ENCODE measurements at places on chromosomes 7 and 10.

DNA sequence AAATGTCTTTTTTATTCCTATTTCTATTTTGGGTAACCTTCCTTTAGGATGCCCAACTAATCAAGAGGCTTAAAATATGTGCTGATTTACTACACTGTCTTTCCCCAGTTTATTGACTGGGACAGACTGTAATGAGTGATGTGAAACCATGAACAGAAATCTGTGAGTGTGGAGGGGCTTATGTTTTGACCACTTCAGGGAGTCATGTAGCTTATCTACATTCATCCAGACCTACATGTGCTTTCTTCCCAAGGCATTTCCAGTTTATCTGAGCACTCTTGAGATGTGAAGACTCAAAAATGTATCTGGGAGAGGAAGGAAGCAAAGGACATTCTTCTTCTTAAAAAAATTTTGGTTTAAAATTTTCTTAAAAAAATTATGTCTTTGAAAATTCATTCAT, 45.2 kb downstream of the STAM start:
- no peaks in the 10 kb centered on the region for H3K27me3 ChIP-seq
- H3K36me3 ChIP-seq: peaks cover 15% of the 10 kb centered on the region
- no peak overlapping the region for H3K4me3 ChIP-seq
- peaks cover 8% of the 10 kb centered on the region for H3K4me1 ChIP-seq
- H3K27ac ChIP-seq: no peak overlapping the region

- no peaks in the 10 kb centered on the region for H3K4me1 ChIP-seq
- no peak overlapping the region for H3K4me3 ChIP-seq
- H3K27me3 ChIP-seq: no peaks in the 10 kb centered on the region
- H3K36me3 ChIP-seq: peaks cover 1% of the 10 kb centered on the region
- DNase-seq: no peak
These were observed 7.9 kb upstream of the SLK start for GRCh38 chr10:103958996-103959395.

DNA sequence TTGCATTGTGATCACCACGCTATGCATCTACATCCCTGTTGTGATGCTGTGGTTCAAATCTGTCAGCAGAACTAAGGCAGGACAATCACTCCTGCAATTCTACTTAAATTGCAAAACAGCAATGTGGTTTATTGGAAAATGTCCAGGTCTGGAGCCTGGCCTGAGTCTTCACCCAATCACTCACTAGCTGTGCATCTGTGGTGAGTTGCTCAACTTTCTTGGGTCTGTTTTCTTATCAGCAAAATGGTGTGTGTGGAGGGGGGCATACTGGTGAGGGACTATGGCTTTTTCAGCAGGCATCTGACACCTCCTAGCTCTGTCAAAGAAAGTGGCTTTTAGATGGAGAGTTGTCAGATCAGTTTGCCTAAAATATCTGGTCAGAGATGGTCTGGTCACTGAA, 108.3 kb upstream of the FEZF1 start:
- no peaks in the 10 kb centered on the region for H3K36me3 ChIP-seq
- no peak for DNase-seq
- no peak overlapping the region for H3K4me3 ChIP-seq
- no peaks in the 10 kb centered on the region for H3K4me1 ChIP-seq
- H3K27me3 ChIP-seq: peaks cover 2% of the 10 kb centered on the region
- no peak overlapping the region for H3K27ac ChIP-seq

- H3K36me3 ChIP-seq: peaks cover 12% of the 10 kb centered on the region
- peaks cover 29% of the 10 kb centered on the region for H3K4me1 ChIP-seq
- H3K4me3 ChIP-seq: peak overlapping the region; percentile 100
- DNase-seq: no peak
- H3K27ac ChIP-seq: peak overlapping the region; percentile 100
- H3K27me3 ChIP-seq: no peaks in the 10 kb centered on the region
These were observed 855 bp downstream of the ATP6V1F start for GRCh38 chr7:128863433-128863989.

DNA sequence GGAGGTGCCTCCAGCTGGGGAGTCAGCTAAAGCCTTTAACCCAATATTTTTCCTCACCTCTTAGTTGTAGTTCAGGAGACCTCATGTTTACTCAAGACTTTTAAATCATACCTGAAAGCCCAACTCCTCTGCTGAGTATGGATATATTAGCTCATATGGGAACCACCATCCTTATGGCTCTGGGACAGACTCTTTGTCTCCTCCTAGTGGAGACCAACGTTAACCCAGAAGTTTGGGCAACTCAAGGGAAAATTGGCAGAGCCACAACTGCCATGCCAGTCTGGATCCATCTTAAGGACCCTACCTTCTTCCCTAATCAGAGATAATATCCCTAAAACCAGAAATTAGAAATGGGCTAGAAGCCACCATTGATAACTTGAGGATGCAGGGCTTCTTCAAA, 80.8 kb downstream of the TMEM106B start:
- H3K4me1 ChIP-seq: no peaks in the 10 kb centered on the region
- no peak overlapping the region for H3K27ac ChIP-seq
- peaks cover 4% of the 10 kb centered on the region for H3K27me3 ChIP-seq

GRCh38 chr10:102745157-102745556, 1.4 kb downstream of the WBP1L start:
- H3K27ac ChIP-seq: peak overlapping the region; percentile 95
- H3K27me3 ChIP-seq: no peaks in the 10 kb centered on the region
- H3K4me1 ChIP-seq: peaks cover 46% of the 10 kb centered on the region
- H3K4me3 ChIP-seq: peak overlapping the region; percentile 99
- peaks cover 8% of the 10 kb centered on the region for H3K36me3 ChIP-seq

GRCh38 chr10:132865171-132865631, 77.2 kb downstream of the CFAP46 start:
- DNase-seq: peak; percentile 77
- H3K27ac ChIP-seq: no peak overlapping the region

- no peaks in the 10 kb centered on the region for H3K27me3 ChIP-seq
- no peak overlapping the region for H3K27ac ChIP-seq
- no peak overlapping the region for H3K4me3 ChIP-seq
- peaks cover 7% of the 10 kb centered on the region for H3K36me3 ChIP-seq
- no peak for DNase-seq
These were observed 9.1 kb downstream of the H2AZ2 start for GRCh38 chr7:44838751-44839150.
